ENCODE measurements at places on chromosomes 7 and 10.

GRCh38 chr10:15719899-15720634 is at the start of gene ITGA8:
Gene ITGA8 (minus strand): TSS chr10:15719922. CDS start chr10:15719771, 151 bp downstream.
- no peak for DNase-seq

DNA sequence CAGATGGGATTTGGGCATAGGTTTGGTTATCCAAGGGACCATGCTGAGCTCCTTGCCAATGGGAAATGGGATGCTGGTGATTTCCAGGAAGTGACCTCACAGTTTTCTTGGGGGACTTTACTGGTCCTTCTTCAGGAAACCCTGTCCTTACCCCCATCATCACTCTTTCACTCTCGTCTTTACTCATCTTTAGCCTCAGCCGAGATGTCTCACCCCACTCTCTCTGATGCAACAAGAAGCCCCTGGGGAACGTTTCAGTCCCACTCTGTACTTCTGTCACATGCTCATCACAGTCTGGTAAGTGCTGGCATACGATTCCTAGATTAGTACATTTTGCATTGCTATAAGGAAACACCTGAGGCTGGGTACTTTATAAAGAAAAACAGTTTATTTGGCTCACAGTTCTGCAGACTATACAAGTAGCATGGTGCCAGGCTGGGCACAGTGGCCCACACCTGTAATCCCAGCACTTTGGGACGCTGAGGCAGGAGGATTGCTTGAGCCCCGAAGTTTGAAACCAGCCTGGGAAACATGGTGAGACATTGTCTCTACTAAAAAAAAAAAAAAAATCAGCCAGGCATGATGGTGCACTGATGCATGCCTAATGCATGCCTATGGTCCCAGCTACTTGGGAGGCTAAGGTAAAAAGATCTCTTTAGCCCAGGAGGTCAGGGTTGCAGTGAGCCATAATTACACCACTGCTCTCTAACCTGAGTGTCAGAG is 63.5 kb upstream of the VKORC1L1 start:
- no peak for DNase-seq

GRCh38 chr7:151125470-151125845 is 39.2 kb downstream of the AGAP3 start:
- no peak for DNase-seq

DNA sequence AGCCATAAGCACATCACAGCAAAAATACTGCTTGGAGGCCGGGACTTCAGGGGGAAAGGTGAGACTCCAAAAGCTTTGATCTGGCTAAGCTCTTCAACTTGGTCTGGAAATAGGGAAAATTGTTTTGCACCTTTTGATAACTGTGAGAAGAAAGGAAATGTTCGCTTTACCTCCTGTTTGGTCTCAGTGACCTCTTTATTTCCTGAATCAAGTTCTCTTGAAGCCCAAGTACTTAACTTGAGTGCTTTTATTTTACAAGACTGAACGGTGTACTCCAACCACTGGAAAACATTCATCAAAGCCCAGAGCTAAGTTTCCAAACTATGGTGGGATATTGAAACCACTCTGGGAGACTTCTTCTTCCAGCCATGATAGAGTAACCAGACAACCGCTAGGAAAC is 5.3 kb downstream of the C10orf90 start:
- no peak for DNase-seq

GRCh38 chr7:92404170-92404614 is 43.1 kb upstream of the GATAD1 start:
- DNase-seq = no peak

DNA sequence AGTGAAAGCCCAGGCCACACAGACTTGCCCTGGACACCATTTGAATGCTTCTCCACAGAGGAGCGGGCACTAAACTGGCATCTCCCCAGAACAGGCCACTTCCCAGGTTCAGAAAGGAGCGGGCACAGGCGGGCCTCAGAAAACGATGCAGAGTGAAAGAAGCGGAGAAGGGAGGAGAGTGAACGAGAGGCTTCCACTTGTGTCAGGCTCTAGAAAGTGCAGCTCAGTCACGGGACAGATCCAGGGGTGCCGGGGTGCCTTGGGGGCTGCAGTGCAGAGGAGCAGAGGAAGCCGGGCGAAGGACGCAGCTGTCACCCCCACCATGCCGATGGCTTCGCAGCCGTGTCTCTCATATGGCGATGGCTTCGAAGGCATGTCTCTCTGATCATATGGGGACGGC is 26.1 kb upstream of the PRKAR1B start:
- DNase-seq = no peak

GRCh38 chr10:73922007-73922863 is 11.3 kb downstream of the PLAU start:
- DNase-seq = no peak

- no peak for DNase-seq
Measured at GRCh38 chr10:30231071-30231652, 117.9 kb downstream of the MTPAP start.

GRCh38 chr7:146276888-146277287 is 160.3 kb downstream of the CNTNAP2 start:
- DNase-seq = no peak

DNA sequence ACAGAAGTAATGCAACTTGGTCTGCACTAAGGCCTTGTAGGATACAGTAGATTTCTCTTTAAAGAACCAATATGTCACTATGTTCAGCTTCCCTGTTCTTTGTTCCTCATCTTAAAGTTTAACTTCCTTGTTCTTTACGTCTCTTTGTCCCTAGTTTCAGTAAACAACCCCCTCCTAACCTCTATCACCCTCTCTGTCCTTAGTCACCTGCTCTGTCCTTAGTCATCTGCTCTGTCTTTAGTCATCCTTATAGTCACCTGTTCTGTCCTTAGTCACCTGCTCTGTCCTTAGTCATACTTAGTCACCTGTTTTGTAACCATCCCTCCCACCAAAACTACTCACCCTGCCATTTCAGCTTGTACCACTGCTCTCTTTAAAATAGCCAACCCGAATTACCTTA is 144.6 kb upstream of the TMEM106B start:
- DNase-seq = no peak

- DNase-seq = no peak
Measured at GRCh38 chr10:33134011-33134751, 176.2 kb upstream of the ITGB1 start.

- DNase-seq = no peak
Measured at GRCh38 chr7:51263631-51264484, 52.8 kb downstream of the COBL start.

GRCh38 chr10:27457966-27458365 is 46.1 kb upstream of the RAB18 start:
- no peak for DNase-seq

GRCh38 chr7:12746211-12746610 is 58.8 kb downstream of the ARL4A start:
- no peak for DNase-seq

GRCh38 chr10:125621052-125621451 is 61.9 kb downstream of the TEX36 start:
- DNase-seq = no peak

DNA sequence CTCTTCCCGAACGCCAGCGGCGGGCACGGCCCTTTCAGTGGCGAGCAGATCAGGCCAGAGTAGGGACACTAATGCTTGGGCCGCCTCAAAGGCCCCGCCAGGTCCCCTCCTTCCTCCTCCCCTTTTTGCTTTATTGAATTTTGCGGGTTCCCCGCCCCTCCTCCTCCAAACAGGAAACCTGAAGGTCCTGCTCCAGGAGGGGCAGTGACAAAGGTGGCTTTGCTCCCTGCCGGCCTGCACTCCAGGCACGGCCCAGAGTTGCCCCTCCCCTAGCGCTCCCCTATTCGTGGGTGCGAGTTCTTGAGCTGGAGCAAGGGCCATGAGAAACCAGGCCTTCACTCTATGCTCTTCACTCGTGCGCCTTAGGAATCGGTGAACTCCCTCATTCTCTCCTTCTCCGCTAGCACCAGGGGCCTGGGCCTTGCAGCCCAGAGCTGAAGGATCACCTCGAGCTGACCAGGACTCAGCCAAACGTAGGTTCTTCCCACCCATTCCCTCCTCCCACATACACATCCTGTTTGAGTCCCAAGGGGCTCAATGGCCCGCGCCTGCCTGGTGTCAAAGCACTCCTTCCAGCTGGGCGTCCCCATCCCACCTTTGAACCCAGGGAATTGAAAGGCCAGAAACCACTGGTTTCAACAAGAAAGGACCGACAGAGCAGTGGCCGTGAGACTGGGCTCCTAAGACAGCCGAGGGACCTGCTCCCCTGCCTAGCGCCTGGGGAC is 619 bp upstream of the HOXA6 start:
- DNase-seq = no peak

- no peak for DNase-seq
Measured at GRCh38 chr7:76372984-76373833, 14.4 kb upstream of the YWHAG start.

GRCh38 chr10:76558586-76558985 is 1079.0 kb downstream of the KCNMA1 start:
- no peak for DNase-seq

- DNase-seq = no peak
Measured at GRCh38 chr7:150849204-150849775, 3.0 kb upstream of the AOC1 start.

- no peak for DNase-seq
Measured at GRCh38 chr7:41881331-41882130, 178.6 kb upstream of the INHBA start.

DNA sequence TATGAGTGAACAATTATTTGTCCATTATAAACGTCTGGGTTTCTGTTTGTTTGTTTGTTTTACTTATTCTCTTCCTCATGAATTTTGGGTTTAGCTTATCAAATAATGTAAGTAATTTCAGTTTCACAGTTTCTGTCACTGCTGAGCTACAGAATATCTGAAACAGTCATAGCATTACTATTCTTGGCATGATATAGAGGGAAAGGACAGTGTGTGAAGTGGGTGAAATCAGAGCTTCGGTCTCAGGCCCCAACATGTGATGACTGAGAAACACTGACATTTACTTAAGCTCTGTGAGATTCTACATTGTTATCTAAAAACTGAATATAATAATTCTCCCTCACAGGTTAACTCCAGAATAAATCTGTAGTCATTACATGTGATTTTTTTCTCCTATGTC is 8.8 kb upstream of the OR6V1 start:
- DNase-seq = no peak

- DNase-seq = peak; percentile 23
Measured at GRCh38 chr7:157751406-157751805, 414.6 kb downstream of the DNAJB6 start.

- no peak for DNase-seq
Measured at GRCh38 chr7:128867842-128868623, 5.4 kb downstream of the ATP6V1F start.

DNA sequence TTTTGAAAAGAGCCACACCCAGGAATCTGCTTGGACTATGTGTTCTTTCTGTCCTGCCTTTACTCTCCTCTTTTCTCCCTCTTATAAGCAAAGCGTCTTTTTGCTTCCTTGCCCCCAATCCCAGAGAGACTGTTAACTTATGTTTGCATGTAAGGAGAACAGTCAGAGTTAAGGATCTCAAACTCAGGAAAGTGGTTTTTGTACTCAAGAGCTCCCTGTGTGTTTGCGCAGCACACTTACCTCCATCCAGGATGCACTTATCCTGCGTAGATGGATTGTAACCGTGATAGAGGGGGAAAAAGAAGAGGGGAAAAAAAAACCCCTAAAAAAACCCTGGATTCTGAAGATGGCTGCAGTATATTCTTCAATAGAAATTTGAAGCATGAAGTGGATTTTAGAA is 228.9 kb downstream of the AUTS2 start:
- DNase-seq = no peak
